Trophoblast cell (in vitro differentiated cells and primary cell): ENCODE measurements at places on chromosomes 6 and 20.

DNA sequence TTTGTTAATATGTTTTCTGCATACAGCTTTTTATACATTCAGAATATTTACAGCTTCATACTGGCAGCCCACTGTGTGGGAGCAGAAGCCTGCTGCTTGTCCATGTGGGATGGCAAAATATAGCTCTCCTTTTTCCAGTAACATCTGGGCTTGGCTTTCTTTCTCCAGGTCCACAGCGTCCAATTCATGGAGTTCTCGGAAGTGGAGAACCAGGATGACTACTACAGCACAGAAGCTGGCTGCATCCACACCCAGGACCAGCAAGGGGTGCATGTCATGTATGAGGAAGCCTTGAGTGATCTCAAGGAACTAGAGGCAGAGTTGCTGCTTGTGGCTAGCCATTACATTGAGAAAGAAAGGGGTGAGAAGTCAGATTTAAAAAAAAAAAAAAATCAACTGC, 143.1 kb downstream of the CD164 start:
- H3K4me1 ChIP-seq = no peaks in the 10 kb centered on the region
- no peak overlapping the region for H3K27ac ChIP-seq
- no peak overlapping the region for H3K4me3 ChIP-seq
- no peaks in the 10 kb centered on the region for H3K36me3 ChIP-seq
- no peak for DNase-seq

DNA sequence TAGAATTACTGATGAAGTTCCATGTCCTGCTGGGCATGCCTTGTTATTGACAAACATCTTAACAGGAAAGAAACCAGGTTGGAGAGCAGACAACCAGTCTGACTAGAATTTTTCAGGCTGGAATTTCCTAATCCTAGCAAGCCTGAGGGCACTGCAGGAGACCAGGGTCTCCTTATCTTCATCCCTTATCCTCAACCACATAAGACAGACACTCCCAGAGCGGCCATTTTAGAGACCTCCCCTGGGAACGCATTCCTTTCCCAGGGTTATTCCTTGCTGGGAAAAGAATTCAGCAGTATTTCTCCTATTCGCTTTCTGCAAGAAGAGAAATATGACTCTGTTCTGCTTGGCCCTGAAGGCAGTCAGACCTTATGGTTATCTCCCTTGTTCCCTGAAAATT, 803.7 kb downstream of the GRIK2 start:
- no peaks in the 10 kb centered on the region for H3K4me1 ChIP-seq
- no peak overlapping the region for H3K27ac ChIP-seq
- peak; percentile 5 for DNase-seq
- no peaks in the 10 kb centered on the region for H3K36me3 ChIP-seq

DNA sequence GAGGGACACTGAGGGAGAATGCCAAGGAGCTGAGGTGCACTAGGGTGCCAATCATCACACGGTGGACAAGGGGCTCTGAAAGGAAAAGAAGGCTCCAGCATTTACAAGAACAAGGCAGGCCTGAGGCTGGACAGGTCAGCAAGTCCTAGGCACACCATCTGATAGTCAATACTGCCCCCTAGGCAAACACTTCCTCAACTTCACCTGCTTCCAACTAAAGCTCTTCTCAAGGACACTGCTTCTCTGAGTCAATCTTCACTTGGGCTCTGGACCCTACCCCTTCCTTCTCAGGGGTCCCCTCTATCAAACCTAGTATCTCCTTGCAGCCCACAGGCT, 37.7 kb upstream of the SLC4A11 start:
- H3K36me3 ChIP-seq = peaks cover 21% of the 10 kb centered on the region
- no peak overlapping the region for H3K27ac ChIP-seq
- H3K4me1 ChIP-seq = peaks cover 2% of the 10 kb centered on the region
- DNase-seq = peak; percentile 35
- no peak overlapping the region for H3K4me3 ChIP-seq

GRCh38 chr6:139525415-139525814, 151.0 kb upstream of the CITED2 start:
- DNase-seq = peak; percentile 63
- peaks cover 3% of the 10 kb centered on the region for H3K4me1 ChIP-seq
- no peaks in the 10 kb centered on the region for H3K27me3 ChIP-seq
- no peak overlapping the region for H3K27ac ChIP-seq
- no peak overlapping the region for H3K4me3 ChIP-seq
- no peaks in the 10 kb centered on the region for H3K36me3 ChIP-seq

- H3K27me3 ChIP-seq = no peaks in the 10 kb centered on the region
- H3K4me3 ChIP-seq = no peak overlapping the region
- H3K27ac ChIP-seq = no peak overlapping the region
- no peaks in the 10 kb centered on the region for H3K36me3 ChIP-seq
- no peaks in the 10 kb centered on the region for H3K4me1 ChIP-seq
Measured at GRCh38 chr20:9427430-9428291, 86.7 kb upstream of the LAMP5 start.

GRCh38 chr20:9059931-9060330, 9.0 kb upstream of the PLCB4 start:
- no peak for DNase-seq
- no peaks in the 10 kb centered on the region for H3K4me1 ChIP-seq
- no peak overlapping the region for H3K27ac ChIP-seq
- no peaks in the 10 kb centered on the region for H3K36me3 ChIP-seq
- H3K4me3 ChIP-seq = no peak overlapping the region
- H3K27me3 ChIP-seq = no peaks in the 10 kb centered on the region

GRCh38 chr20:21270806-21271205, 32.3 kb upstream of the XRN2 start:
- no peaks in the 10 kb centered on the region for H3K27me3 ChIP-seq
- H3K27ac ChIP-seq = no peak overlapping the region
- H3K4me1 ChIP-seq = peaks cover 2% of the 10 kb centered on the region

DNA sequence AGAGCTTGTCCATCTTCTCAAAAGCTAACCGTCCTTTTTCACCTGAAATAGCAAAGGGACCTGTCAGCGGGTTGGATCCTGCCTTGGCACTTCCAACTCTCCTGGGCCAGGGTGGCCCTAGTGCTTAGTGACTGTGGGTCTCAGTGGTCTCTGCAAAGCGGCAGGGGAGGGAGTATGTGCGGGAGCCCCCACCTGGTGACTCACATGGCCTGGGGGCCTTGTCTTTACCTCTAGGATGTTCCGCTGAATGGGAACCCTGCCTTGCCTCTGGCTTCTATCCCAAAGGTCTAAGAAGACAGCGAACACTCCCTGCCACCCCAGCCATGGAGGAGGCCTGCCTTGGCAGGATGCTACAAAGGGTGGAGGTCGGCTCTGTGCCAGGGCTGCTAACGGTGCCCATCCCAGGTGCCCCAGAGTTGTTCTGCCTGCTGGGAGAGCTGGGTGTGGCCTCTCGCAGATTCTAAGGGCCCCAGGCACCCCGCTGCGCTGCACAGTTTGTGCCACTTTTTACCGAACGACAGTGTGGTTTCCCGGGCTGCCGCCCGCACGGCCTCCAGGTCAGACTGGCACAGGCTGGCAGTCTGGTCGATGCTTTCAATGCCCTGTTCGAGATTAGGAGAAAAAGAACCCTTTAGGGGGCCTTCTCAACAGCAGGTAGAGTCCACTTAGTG, 77.2 kb downstream of the PTPN1 start:
- no peaks in the 10 kb centered on the region for H3K27me3 ChIP-seq
- H3K4me1 ChIP-seq = peaks cover 17% of the 10 kb centered on the region
- H3K4me3 ChIP-seq = no peak overlapping the region
- no peak overlapping the region for H3K27ac ChIP-seq

DNA sequence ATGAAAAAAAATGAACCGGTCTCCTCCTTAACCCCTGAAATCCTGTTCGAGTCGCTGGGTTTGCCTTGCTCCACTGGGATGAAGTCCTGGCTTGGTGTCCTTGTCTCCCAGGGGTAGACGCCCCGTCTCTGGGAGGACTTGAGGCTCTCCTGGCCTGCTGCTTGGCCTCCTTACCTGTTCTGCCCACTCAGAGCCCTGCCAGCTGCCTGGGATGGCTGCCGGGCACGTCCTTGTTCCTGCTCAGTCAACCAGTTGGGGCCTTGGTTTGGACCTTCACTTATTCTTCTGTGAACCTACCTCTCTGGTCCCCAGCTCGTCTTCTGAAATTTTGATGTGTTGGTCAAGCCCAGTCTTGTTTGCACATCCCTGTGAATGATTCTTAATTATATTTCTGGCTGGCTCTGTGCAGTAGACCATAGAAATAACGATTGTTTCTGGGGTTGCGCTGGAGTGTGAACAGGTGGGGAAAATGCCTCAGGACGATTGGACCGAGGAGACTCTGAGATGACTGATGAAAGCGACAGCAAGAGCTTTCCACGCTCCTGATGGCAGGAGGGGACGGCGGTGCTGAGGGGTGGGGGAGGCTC, 126.5 kb upstream of the ESR1 start:
- no peaks in the 10 kb centered on the region for H3K36me3 ChIP-seq
- DNase-seq = no peak
- no peak overlapping the region for H3K27ac ChIP-seq
- no peaks in the 10 kb centered on the region for H3K4me1 ChIP-seq
- no peaks in the 10 kb centered on the region for H3K27me3 ChIP-seq
- no peak overlapping the region for H3K4me3 ChIP-seq

DNA sequence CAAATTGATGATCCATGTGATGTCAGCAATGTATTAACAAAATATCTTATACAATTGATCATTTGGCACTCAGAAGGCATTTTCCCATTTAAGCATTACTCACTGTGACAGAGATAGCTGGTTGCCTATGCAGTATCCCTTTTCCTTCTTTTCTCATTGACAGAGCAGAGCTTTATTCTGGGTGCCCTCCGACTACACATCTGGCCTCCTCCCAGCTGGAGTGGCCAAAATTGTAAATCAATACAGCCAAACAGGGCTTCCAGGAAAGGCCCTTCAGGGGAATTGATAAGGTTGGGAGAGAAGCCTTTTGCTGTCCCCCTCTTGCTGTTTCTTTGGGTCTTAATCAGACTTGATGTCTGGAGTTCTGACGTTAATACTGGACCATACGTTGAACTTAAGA, 9.6 kb upstream of the BLOC1S5 start:
- DNase-seq = no peak
- no peaks in the 10 kb centered on the region for H3K27me3 ChIP-seq
- no peaks in the 10 kb centered on the region for H3K36me3 ChIP-seq
- no peaks in the 10 kb centered on the region for H3K4me1 ChIP-seq
- H3K4me3 ChIP-seq = no peak overlapping the region

- DNase-seq = no peak
- no peak overlapping the region for H3K4me3 ChIP-seq
- H3K27ac ChIP-seq = peak overlapping the region; percentile 54
- peaks cover 4% of the 10 kb centered on the region for H3K4me1 ChIP-seq
Measured at GRCh38 chr6:135811644-135812526, 39.6 kb upstream of the PDE7B start.

DNA sequence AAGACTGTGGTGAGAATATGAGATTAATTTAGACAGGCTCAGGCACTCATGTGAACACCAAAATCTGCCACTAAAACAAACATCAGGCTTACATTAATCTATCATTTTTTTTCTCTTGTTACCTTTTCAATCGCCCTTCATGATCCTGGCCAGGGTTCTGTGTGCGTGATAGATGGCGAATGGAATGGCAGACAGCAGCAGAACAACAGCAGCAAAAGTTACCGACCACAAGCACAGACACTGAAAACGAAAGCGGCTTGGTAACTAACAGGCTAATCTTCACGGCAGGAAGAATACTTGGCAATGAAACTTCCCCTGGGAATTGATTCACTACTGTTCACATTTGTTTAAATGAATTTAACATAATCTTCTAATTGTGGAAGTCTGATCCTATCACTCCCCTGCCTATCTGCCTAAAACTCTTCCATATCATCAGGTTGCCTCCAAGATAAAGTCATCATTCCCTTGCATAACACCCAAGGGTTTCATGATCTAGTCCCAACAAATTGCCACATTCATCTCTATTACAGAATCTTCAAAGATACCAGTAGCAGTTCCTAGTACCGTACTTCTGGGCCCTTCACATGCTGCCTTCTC, 28.7 kb downstream of the PTPRK start:
- no peak for DNase-seq
- H3K4me3 ChIP-seq = no peak overlapping the region
- H3K27ac ChIP-seq = peak overlapping the region; percentile 45
- H3K27me3 ChIP-seq = no peaks in the 10 kb centered on the region
- no peaks in the 10 kb centered on the region for H3K36me3 ChIP-seq

DNA sequence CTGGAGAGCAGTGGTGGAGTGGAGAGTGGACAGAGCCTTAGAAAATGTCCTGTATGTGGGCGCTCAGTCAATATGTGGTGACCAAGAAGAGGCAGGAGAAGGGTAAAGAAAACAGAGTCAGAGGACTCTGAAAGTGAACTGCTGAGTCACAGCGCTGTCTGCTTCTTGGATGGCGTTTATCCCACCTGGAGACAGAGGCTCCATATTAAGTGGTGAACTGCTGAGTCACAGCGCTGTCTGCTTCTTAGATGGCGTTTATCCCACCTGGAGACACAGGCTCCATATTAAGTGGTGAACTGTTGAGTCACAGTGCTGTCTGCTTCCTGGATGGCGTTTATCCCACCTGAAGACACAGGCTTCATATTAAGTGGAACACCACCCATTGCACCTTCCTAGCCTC, 119.3 kb upstream of the RALGAPA2 start:
- peaks cover 2% of the 10 kb centered on the region for H3K27me3 ChIP-seq
- H3K27ac ChIP-seq = no peak overlapping the region
- no peak overlapping the region for H3K4me3 ChIP-seq
- DNase-seq = no peak
- peaks cover 4% of the 10 kb centered on the region for H3K4me1 ChIP-seq

- no peak overlapping the region for H3K4me3 ChIP-seq
- peaks cover 2% of the 10 kb centered on the region for H3K36me3 ChIP-seq
- H3K4me1 ChIP-seq = no peaks in the 10 kb centered on the region
- H3K27ac ChIP-seq = no peak overlapping the region
- H3K27me3 ChIP-seq = no peaks in the 10 kb centered on the region
Measured at GRCh38 chr6:18269253-18269652, 4.9 kb upstream of the DEK start.

GRCh38 chr6:105215506-105215905, 35.7 kb upstream of the POPDC3 start:
- H3K27ac ChIP-seq = no peak overlapping the region
- H3K4me1 ChIP-seq = no peaks in the 10 kb centered on the region
- H3K4me3 ChIP-seq = no peak overlapping the region
- DNase-seq = no peak

- peaks cover 1% of the 10 kb centered on the region for H3K4me1 ChIP-seq
- DNase-seq = no peak
- no peaks in the 10 kb centered on the region for H3K27me3 ChIP-seq
- no peak overlapping the region for H3K27ac ChIP-seq
Measured at GRCh38 chr20:20849161-20849560, 136.7 kb upstream of the RALGAPA2 start.

GRCh38 chr6:150590446-150590845, 9.2 kb upstream of the PLEKHG1 start:
- H3K4me1 ChIP-seq = no peaks in the 10 kb centered on the region
- H3K36me3 ChIP-seq = no peaks in the 10 kb centered on the region
- H3K27me3 ChIP-seq = no peaks in the 10 kb centered on the region
- H3K4me3 ChIP-seq = no peak overlapping the region
- no peak for DNase-seq

- H3K27me3 ChIP-seq = no peaks in the 10 kb centered on the region
- H3K4me3 ChIP-seq = no peak overlapping the region
- DNase-seq = no peak
Measured at GRCh38 chr6:22966691-22967422, 397.5 kb downstream of the HDGFL1 start.

- H3K36me3 ChIP-seq = no peaks in the 10 kb centered on the region
- no peaks in the 10 kb centered on the region for H3K27me3 ChIP-seq
- no peak overlapping the region for H3K27ac ChIP-seq
- H3K4me3 ChIP-seq = no peak overlapping the region
- DNase-seq = no peak
Measured at GRCh38 chr20:14069796-14070195, 74.5 kb downstream of the MACROD2 start.

- H3K4me1 ChIP-seq = no peaks in the 10 kb centered on the region
- no peaks in the 10 kb centered on the region for H3K27me3 ChIP-seq
- no peak for DNase-seq
- H3K27ac ChIP-seq = no peak overlapping the region
- no peaks in the 10 kb centered on the region for H3K36me3 ChIP-seq
Measured at GRCh38 chr6:77666340-77666739, 13.5 kb downstream of the MEI4 start.
